Activated T-helper 2 cell treated with anti-CD3 and anti-CD28 coated beads, Interferon-gamma antibody, Interleukin-2, Interleukin-4, amounts not matched to agents 10 μg/mL and 5 μg/mL and 100 μg/mL, durations not matched to agents 14 hours and 24 hours and 36 hours (primary cell): ENCODE measurements at places on chromosomes 12 and 14. TPM values are rescaled to one million over a fixed set of nuclear protein-coding genes. Genes with fewer than 3 reads are reported as not detected.
A peak's percentile ranks its signal among the peaks of the same experiment; 100 is the strongest.

DNA sequence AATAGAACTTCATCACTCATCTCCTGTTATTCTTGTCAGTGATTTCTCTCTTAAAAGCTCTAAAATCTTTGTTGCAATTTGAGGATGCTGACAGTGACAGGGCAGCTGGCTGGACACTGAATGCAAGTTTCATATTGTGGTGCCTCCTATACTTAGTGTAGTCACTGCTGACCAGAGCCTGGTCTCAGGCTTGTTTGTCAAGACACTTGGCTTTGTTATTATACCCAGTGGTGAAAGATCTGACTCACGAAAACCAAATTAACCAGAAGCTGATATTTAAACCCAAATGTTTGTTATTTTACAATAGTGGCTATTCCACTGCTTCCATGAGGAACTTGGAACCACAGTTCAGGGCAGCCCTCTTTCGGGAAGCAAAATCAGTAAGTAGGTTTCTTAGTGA is 42.8 kb downstream of the RPGRIP1 start:
- H3K27me3 ChIP-seq = peaks cover 15% of the 10 kb centered on the region
- no peaks in the 10 kb centered on the region for H3K36me3 ChIP-seq
- H3K4me3 ChIP-seq = no peak overlapping the region

- no peaks in the 10 kb centered on the region for H3K27me3 ChIP-seq
- no peak for DNase-seq
- peak overlapping the region; percentile 88 for H3K4me3 ChIP-seq
- peaks cover 26% of the 10 kb centered on the region for H3K36me3 ChIP-seq
- peaks cover 25% of the 10 kb centered on the region for H3K4me1 ChIP-seq
These were observed 755 bp upstream of the ATF7IP start for GRCh38 chr12:14364583-14365271.

RAPGEF3 gene
- total RNA-seq = 1.8 and 2.7 TPM in 2 replicates

LIN7A gene
- 0.48 and 0.68 TPM in 2 replicates for total RNA-seq

RTN1 gene
- not detected in 2 replicates for total RNA-seq

KRT75 gene
- total RNA-seq = not detected in 2 replicates
